Large intestine (tissue), 12 donors: ENCODE measurements at places on chromosomes 5 and 9.

- no peak for DNase-seq
Observed at GRCh38 chr9:3746296-3747275, 220.8 kb upstream of the RFX3 start.

DNA sequence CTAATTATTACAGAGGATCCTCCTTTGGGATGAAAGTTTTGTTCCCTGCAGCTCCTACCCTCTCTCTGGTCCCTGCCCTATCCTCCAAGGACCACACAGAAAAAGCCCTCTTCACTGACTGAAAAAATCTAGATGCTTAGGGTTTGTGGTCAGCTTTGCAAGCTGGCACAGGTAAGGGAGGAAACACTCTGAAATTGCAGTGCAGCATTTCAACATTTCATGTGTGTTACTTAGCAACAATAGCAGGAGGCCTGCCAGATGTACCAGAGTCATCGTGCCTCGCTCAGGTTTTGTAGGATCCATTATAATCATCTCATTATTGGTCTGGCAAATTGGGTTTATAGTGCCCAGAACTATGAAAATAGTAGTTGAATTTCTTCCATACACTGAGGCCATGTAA is 109.5 kb downstream of the PALM2AKAP2 start:
- DNase-seq: no peak

DNA sequence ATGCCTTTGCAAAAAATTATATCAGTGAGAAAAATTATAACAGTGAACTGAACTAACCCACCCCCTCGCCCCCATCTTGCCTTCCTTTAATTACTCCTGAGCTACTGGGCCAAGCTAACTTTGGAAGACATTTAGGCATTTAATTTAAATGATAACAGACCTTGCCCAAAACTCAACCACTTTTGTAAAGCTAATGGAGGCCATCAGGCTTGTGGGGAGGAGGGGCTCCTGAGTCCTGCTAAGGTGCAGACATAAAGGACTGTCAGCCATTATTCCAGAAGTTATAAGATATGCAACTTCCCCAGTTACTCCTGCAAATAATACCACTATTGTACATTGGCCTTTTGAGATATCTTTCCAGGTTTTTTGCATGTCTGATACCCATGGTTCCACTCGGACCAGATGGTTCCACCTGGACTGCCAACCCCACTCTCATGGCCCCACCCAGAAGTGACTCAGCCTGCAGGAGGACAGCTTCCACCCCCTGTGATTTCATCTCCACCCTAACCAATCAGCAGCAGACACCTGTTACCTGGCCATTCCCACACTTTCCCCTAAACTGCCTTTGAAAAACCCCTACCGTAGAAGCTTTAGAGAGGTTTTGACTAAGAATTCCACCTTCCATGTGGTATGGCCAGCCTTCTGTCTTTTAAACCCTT is 805.4 kb upstream of the CDH6 start:
- no peak for DNase-seq

DNA sequence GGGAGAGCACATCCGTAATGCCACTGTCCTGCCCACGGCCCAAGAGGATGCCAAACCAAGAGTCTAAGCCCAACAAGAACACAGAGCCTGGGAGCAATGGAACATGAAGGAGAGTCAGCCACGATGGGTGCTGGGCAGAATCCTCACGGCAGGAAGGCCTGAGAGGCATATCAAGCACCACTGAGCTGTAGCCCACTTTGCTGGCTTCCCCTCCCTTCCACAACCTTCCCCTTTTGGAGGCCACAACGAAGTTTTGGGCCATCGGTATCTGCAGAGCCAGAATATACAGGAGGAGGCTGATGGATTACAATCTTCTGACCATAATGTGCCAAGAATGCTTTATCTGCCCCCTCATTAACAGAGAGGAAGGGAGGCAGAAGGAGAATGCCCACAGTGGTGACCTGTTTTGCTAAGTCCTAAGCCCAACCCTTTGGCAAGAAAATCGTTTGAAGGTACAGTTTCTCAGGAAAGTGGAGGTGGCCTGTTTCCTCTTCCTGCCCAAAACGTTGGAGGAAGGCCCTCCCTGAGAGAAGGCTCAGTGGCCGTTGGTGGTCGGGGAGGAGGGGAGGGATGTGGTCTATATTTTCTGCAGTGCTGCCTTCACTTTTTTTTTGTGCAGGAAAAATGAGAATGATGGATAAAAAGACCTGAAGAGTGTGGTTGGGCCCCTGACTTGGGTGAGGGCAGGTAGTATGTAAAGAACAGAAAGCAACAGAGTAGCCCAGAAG is 26.2 kb downstream of the MACROH2A1 start:
- DNase-seq: no peak

DNA sequence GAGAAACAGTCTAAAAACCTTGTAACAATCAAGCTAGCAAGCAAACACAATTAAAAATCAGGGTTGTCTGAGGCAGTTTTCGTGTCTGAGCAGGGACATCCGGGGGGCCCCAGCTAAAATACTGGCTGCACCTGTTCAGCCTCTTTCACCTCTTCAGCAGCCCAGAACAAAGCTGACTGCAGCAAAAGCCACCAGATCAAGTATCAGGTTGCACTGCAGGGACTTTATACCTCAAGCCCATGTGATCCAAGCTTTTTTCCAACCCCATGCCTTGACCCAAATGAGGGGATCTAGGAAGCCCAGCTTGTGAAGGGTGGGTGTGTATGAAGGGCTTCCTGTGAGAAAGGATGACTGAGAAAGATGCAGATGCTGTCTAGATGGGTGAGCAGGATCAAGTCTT is 133.4 kb downstream of the SEMA6A start:
- DNase-seq: peak; percentile 16

DNA sequence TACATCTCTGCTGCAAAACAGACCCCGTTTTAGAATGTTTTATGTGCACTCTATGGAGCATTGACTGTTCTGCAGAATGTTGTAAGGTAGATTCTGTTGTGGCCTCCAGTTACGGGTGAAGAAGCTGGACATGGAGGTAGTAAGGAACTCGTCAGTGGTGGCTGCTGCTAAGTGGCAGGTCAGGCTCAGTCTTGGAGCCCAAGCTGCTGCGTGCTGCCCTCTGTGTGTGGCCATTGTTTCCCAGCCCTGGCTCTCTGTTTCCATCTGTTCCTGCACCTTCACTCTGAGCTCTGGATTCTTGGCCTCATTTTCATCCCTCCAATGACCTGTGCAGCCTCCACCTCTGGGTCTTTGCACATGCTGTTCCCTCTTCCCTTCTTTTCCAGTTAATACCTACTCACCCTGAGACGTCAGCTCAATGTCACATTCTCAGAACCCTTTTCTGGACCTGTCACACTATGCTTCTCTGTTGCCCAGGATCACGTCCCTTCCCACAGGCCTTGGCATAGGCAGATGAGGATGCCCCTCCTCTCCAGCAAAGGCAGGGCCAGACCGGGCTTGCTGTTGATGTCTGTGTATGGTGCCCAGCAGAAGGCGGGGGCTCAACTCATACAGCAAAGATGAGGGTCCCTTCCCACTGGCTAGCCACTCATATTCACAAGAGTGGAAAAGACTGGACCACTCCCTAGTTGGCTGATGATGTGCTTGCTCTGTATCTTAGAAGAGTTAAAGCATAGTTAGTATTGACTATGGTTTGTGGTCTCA is 97.6 kb downstream of the TENT4A start:
- DNase-seq: no peak

GRCh38 chr9:87310827-87311523 is 186.7 kb upstream of the DAPK1 start:
- no peak for DNase-seq

GRCh38 chr9:87950765-87951488 is 23.4 kb downstream of the CDK20 start:
- peak; percentile 38 for DNase-seq

GRCh38 chr5:34686762-34687268 is 30.7 kb downstream of the RAI14 start:
- DNase-seq: peak; percentile 94

- DNase-seq: no peak
Observed at GRCh38 chr5:56481428-56482357, 248.6 kb upstream of the ANKRD55 start.

- no peak for DNase-seq
Observed at GRCh38 chr5:149799119-149799623, 69.1 kb downstream of the PPARGC1B start.

- DNase-seq: no peak
Observed at GRCh38 chr9:110179734-110180133, 28.2 kb downstream of the C9orf152 start.

DNA sequence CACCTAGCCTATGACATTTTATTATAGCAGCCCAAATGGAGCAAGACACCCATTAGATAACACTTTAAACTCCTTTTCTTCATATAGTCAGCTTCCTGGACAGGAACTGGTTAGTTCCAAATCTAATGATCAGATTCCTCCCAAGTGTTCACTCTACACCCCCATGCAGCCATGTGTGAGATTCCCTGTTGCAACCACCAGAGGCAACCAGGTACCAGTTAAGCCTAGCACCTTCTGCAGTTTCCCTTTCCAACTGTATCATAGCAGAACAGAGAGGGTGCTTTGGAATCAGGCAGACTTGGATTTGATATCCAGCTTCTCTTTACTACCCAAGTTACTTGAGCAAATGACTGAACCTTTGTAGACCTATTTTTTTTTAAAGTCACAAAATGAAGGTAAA is 296.6 kb upstream of the PCSK5 start:
- DNase-seq: no peak

GRCh38 chr5:38766151-38766550 is 79.7 kb upstream of the OSMR start:
- DNase-seq: no peak

GRCh38 chr5:138943599-138944173 is 68.6 kb upstream of the LRRTM2 start:
- no peak for DNase-seq

GRCh38 chr9:121884057-121884541 is 209.0 kb downstream of the TTLL11 start:
- DNase-seq: peak; percentile 20

GRCh38 chr5:157835041-157835440 is 23.9 kb downstream of the CLINT1 start:
- no peak for DNase-seq

DNA sequence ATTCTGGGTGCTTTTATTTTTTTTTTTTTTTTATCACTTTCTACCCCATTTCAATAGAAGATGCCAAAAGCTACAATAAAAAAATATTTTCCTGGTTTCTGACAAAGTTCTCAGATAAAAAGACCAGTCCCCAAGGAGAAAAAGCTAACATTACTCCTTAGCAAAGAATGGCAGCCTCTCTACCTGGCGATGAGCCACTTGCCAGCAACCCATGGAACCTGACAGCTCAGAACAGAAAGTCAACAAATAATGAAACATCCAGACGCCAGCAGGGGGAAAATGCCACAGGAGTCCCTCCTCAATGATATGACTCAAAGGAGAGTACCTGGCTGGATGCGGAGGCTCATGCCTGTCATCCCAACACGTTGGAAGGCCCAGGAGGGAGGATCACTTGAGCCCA is 123.2 kb downstream of the MYO10 start:
- peak; percentile 22 for DNase-seq

DNA sequence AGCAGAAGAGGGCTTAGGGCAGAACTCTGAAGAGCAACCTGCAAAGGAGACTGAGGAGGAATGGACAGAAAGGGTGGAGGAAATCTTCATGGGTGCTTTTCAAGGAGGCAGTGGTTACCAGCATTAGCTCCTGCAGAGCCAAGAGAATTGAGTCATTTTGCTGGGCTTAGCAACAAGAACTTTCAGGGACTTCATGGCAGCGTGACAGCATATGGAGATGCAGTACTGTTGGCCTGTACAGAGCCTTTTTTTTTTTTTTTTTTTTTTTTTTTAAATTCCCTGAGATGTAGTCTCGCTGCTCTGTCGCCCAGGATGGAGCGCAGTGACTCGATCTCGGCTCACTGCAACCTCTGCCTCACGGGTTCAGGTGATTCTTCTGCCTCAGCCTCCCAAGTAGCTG is 296.0 kb upstream of the DMRT1 start:
- DNase-seq: no peak

GRCh38 chr5:138950421-138951031 is 75.4 kb upstream of the LRRTM2 start:
- DNase-seq: no peak

DNA sequence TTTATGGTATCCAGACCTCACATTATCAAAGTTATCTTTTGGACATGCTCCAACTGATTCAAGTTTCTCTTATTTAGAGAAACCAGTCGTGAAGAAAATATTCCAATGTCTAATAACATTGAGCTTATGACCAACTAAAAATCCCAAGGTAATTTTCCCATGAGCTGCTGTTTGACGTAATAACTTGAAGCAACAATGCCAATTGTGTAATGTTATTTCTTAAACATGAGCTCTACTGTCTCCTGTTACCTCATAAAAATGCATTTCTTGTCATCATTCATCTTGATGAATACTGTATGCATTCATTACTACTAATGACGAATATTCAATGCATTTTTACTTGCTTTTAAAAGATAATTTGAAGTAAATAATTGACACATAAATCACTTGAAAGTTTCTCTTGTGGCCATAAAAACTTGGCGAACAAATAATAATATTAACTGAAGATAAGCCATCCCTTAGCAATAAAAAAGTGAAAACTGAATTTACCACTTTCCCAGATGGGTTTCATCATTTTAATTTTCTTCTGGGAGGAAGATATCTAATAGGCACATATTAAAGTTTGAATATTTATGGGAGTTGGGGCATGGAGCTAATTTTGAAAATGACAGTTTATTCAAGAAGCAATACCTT is 424 bp upstream of the MARCOL start:
- peak; percentile 72 for DNase-seq

- no peak for DNase-seq
Observed at GRCh38 chr5:116864157-116864837, 289.7 kb upstream of the SEMA6A start.

DNA sequence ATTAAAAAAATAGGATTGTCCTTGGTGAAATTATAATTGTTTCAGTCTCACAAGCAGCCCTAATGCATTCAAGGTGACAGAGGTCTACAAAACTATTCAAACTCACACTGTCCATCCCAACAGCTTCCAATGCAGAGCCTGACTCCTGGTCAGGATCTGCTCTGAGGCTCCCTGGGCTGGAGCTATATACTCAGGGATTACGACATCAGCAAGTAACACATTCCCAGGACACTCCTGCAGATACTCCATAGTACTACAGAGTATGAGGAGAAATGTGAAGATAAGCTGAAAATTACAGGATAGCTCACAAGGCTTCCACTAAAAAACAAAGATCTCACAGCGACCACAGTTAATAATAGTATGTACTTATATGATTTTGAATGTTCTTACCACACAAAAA is 130.1 kb downstream of the AUH start:
- DNase-seq: no peak

- DNase-seq: no peak
Observed at GRCh38 chr9:130932255-130933079, 6.6 kb downstream of the FIBCD1 start.

DNA sequence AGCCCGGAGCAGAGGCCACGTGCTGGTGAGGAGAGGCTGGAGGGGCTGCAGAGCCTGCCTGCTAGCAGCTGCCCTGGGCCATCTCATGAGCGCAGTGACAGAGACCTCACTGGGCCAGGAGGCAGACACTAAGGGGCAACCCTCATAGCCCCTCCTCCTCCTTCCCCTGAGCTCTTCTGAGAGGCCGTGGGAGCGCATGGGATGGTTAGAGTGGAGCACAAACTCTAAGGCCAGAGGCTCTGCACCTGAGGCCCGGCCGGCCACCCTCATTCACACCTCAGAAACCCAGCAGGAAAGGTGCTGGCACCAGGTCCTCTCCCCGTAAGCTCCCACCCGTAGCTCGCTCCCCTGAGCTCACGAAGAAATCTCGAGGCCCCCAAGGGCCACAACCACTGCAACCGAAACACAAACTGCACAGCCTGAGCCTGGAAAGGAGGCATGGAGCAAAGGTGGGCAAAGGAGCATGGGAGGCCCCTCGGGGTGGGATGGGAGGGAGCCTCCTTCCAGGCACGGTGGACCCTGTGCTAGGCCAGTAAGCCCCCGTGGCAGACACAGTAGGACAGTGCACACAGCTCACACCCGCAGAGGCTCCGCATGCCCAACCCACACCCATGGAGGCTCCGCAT is 17.7 kb downstream of the CAMSAP1 start:
- DNase-seq: no peak
